ENCODE measurements at places on chromosomes 5 and 9.

GRCh38 chr5:42880496-42881150, 68.9 kb upstream of the SELENOP start:
- no peak for DNase-seq

- no peak for DNase-seq
Measured at GRCh38 chr9:122988920-122989621, 44.4 kb upstream of the GPR21 start.

GRCh38 chr9:18688581-18689565, 214.9 kb downstream of the ADAMTSL1 start:
- DNase-seq: no peak

GRCh38 chr5:128224336-128224735, 140.8 kb downstream of the SLC12A2 start:
- no peak for DNase-seq
